Activated naive CD8-positive, alpha-beta T cell treated with anti-CD3 and anti-CD28 coated beads for 36 hours (primary cell): ENCODE measurements at places on chromosomes 3 and 15.

- no peak for DNase-seq
Measured at GRCh38 chr3:5276934-5277333, 89.4 kb downstream of the EDEM1 start.

GRCh38 chr3:3165650-3166049 lies 13.8 kb downstream of the CRBN start:
- no peak for DNase-seq

DNA sequence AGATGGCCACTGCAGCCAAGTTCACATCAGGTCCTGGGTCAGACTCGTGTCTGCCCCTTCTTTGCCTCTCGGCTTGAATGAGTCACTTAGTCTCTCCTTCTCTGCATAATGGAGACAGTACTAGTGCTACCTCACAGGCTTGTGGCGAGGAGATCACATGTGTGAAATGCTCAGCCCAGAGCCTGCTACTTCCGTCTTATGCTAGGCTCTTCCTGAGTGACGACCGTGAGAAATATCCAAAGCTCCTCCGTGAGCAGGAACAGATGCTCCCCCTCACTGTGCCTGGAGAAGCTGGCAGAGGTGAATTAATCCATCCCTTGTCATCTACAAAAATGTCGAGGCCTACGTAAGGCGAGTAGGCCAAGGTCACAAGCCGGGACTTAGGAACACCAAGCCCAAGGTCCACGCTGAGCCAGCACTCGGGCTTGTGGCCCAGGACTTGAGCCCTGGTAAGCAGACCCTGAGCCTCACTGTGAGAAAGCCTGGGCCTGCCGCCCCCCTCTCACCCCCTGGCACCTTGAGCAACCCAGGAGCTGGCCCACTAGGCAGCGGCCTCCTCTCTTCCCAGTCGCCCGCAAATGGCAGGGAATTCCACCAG lies 17.9 kb downstream of the PAK6 start:
- no peak for DNase-seq

GRCh38 chr15:66167854-66168253 lies 85.7 kb downstream of the MEGF11 start:
- DNase-seq, result no peak

DNA sequence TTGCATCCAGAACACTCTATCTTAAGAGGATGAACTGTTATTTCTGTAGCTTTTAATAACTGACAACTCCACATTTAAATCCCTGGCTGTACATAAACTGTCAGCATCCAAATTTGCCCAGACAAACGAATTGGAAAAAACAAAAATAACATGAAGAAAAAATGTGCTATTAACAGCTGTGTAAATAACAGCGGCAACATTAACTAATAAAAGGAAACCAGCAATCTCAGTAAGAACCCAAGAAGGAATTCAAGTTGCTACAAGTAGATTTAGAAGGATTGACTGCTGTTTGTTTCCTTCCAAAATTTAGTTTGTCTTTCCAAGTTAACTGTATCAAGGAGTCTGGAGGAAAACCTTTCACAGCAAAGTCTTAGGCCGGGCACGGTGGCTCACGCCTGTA lies 550.6 kb upstream of the MDFIC2 start:
- no peak for DNase-seq

- DNase-seq, result no peak
Measured at GRCh38 chr15:78969687-78970349, 25.0 kb upstream of the CTSH start.

GRCh38 chr3:113156816-113157333 lies 54.5 kb upstream of the BOC start:
- DNase-seq, result no peak

- DNase-seq, result no peak
Measured at GRCh38 chr3:147699175-147699838, 290.1 kb downstream of the ZIC1 start.

DNA sequence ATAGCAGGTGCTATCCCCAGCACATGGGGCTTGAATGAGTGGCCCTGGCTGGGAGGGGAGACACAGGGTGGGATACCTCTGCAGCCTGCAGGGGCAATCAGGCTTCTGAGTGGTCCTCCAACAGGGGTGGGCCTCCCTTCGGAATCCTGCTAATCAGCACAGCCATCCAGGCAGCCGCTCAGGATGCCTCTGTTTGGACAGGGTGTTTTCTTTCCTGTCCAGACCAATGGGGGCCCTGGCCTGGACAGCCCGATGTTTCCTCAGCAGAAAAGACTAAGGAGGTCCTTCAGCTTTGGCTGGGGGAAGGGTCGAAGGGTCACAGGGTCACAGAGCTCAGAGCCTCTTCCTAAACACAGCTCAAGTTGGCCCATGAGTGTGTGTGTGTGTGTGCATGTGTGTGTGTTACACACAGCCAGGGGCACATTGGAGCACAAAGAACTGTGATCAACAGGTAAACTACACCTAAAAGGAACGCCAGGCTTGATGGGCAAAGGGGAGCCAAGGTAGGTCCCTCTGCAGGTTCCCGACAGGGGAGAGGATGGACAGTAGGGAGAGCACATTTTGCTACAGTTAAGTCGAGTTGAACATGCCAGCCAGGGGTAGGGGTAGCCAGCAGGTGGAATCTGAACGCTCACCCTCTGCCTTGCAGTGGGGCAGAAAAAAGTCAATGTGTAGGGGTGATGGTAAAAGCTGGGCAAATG lies 1.1 kb upstream of the HAPLN3 start:
- no peak for DNase-seq

DNA sequence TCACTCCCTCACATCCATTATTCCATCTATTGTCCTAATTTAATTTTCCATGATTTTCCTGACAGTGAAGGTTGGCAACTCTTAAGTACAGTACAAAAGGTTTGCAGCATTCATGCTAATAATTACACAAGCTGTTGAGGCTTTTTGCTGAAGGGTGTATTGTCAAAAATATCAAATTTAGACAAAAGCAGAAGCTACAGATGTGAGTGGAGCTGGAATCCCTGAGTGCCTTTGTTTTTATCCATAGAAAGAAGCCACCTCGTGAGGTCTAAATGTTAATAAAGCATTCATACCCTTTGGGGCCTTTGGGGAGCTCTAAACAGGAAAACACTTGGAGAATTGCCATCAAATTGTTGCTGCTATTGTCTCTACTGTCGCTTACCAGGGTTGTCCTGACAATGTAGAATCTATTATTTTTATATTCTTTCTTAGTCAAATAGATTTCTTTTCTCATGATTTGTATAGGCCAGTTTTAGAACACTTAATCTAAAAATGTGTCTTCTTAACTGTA lies 185.8 kb upstream of the ROBO1 start:
- no peak for DNase-seq

DNA sequence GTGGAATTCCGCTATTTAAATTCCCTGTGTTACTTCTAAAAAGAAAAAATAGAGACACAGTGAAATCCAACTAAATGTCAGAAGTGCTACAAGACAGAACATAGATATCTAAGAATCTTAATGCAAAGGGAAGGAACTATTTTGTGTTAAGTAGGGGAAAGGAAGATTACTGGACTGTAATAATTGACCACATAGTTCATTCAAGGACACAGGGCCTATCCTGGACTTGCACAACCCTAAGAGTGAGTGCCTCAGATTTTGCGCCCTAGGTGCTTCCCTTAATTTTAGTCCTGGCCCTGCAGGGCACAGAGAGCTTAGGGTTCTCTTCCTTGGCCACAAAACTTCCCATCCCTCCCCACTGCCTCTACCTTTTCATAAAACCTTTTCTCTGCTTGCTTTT lies 3.5 kb upstream of the IL20RB start:
- no peak for DNase-seq

DNA sequence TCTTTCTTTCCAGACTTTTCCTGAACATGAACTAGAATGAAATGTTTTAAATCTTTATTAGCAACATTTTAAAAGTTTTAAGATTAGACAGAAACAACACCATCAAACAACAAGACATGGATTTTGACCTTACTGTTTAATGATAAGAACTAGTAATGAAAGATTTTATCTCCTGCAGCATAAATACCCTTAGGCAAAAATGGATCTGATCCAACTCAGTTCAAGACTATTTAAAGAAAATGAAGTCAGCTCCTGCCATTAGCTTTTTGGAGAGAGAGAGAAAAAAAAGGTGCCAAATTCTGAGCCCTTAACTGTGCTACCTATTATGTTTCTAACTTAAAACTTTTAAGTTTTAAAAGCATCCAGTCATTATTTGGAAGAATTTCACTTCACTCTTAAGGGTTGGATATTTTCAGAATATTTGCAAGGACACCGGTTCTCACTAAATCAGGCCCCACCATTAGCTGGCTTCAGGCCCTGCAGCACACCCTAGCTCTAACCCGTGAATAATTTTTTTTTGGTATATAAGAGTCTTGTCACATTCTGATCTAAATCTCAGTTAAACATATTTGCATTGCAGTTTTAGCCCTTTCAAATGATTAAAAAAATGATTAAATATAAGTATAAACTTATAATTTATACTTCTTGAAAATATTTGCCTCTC lies 60.0 kb downstream of the NR1I2 start:
- no peak for DNase-seq

- no peak for DNase-seq
Measured at GRCh38 chr3:133162670-133163305, 124.6 kb downstream of the TMEM108 start.

DNA sequence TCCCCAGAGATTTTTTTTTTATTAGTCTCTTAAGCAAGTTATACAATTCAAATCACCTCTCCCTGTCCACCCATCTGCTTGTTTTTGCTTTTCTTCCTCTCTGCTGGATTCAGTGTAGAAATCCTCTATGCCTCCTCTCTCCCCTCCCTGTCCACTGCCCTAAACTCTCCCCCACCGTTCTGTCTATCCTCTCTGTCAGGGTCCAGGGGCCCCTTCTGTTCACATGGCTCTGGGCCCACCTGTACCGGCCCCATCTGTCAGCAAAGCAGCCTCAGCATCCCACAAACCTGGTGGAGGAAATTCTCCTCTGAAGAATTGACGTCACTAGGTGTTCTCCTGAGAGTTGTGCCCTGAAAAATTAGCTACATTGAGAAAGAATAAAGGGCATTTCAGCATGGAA lies 137.6 kb upstream of the CMC1 start:
- no peak for DNase-seq

- DNase-seq, result no peak
Measured at GRCh38 chr3:159560214-159560979, 428.2 kb upstream of the IL12A start.

- no peak for DNase-seq
Measured at GRCh38 chr3:37588758-37589157, 272.9 kb upstream of the CTDSPL start.

DNA sequence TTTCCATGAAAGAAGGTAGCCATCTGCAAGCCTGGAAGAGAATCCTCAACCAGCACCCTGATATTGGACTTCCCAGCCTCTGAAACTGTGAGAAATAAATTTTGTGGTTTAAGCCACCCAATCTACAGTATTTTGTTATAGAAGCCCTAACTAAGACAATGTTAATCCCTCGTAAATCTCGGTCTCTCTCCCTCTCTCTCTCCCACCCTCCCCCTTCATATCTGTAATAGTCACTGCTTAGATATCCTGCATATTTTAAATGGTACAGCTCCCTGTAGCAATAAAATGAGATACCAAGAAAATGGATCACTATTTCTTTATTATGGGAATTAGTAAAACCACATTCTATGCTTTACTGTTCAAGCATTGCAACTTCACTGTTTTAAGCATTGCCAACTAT lies 21.0 kb upstream of the FAM174B start:
- no peak for DNase-seq

DNA sequence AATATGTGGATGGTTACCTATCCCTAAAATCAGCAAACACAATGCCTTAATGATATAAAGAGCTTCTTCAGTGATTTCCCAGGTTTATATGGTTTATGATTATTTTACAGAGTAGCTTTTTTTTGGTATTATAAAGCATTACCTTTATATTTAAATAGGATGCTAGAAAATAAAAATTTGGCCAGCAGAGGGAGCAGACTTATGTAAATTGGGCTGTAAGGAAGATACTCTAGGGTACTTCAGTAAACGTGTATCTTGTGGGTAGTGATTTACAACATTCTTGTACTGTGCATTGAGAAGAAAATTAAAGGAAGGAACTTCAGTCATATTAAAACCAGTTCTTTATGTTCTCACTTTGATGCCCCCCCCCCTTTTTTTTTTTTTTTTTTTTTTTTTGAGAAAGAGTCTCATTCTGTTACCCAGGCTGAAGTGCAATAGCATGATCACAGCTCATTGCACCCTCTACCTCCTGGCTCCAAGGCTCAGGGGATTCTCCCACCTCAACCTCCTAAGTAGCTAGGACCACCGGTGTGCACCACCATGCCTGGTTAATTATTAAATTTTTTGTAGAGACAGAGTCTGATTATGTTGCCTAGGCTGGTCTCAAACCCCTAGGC lies 167.9 kb downstream of the BBX start:
- no peak for DNase-seq

DNA sequence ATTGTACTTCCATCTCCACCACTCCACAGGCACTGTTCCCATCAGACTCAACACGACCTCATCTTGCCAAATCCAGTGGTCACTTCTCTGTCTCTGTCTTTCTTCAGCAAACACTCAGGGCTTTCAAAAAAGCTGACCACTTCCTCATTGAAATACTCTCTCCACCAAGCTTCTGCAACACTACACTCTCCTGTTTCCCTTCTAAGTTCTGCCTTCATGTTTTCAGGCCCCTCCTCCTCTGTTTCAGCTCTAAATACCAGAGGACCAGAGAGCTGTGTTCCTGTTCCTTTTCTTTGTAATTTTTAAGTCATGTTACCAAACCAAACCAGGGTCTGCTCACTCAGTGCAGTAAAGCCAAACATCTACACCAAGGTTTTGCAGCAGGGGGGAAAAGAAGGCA lies 33.8 kb upstream of the ACP3 start:
- DNase-seq, result no peak

DNA sequence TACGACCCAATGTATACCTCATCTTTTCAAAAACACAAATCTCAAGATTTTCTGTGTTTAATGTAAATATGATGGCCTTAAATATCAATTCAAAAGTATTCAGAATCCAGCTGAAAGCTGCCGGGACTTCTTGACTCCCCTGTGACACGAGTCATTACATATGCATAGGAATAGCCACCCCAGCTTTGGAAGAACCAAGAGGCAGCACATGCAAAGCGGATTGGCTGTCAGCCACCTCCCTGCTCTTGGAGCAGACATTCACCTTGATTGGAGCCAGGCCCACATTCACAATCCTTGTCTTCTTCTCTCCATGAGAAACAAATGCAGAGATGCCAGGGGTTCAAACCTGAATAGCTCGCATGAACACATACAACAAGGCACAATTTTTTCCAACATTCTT lies 10.8 kb upstream of the CAV3 start:
- no peak for DNase-seq

DNA sequence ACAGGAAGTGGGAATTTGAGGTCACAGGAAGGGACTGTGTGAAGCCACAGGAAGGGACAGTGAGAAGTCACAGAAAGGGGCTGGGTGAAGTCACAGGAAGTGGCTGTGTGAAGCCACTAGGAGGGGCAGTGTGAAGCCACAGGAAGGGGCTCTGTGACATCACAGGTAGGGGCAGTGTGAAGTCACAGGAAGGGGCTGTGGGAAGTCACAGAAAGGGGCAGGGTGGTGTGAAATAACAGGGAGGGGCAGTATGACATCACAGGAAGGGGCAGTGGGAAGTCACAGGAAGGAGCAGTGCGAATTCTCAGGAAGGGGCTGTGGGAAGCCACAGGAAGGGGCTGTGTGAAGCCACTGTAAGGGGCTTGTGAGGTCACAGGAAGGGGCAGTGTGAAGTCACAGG lies 35.8 kb downstream of the GASK1A start:
- DNase-seq, result no peak
